ENCODE measurements at places on chromosomes 16 and 17. TPM values are rescaled to one million over a fixed set of nuclear protein-coding genes. Genes with fewer than 3 reads are reported as not detected.

DNA sequence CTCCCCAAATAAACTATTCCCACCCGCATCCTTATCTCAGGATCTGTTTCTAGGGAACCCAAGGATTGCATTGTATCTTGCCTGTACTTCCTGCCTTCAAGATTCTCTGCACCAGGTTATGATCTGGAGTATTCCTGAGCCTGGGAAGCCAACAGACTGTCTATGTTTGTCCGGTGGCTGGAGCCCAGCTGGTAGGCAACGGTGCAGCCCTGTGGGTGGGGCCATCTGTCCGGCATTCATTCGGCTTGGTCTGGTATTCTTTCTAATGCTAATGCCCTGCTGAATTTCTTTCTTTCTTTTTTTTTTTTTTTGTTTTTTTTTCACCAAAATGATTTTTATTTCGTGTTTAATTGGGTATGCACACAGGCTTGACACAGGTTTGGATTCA, 20.7 kb upstream of the TVP23A start:
- no peak overlapping the region for H3K4me3 ChIP-seq
- H3K4me1 ChIP-seq = no peaks in the 10 kb centered on the region
- peaks cover 40% of the 10 kb centered on the region for H3K27me3 ChIP-seq
- no peak overlapping the region for H3K27ac ChIP-seq
- DNase-seq = no peak

- no peak overlapping the region for H3K27ac ChIP-seq
- no peak overlapping the region for H3K4me3 ChIP-seq
- no peak for DNase-seq
- H3K27me3 ChIP-seq = peaks cover 17% of the 10 kb centered on the region
- H3K36me3 ChIP-seq = no peaks in the 10 kb centered on the region
- no peaks in the 10 kb centered on the region for H3K4me1 ChIP-seq
Measured at GRCh38 chr17:79433379-79433778, 177.5 kb downstream of the RBFOX3 start.

- H3K27me3 ChIP-seq = no peaks in the 10 kb centered on the region
- peaks cover 22% of the 10 kb centered on the region for H3K4me1 ChIP-seq
- H3K27ac ChIP-seq = no peak overlapping the region
- no peaks in the 10 kb centered on the region for H3K36me3 ChIP-seq
- no peak for DNase-seq
- no peak overlapping the region for H3K4me3 ChIP-seq
Measured at GRCh38 chr16:65418435-65418834, 296.6 kb upstream of the CDH11 start.

GRCh38 chr17:57589151-57590034, 155.7 kb downstream of the CCDC182 start:
- no peak for DNase-seq
- H3K27ac ChIP-seq = no peak overlapping the region
- no peaks in the 10 kb centered on the region for H3K36me3 ChIP-seq

GRCh38 chr17:52030052-52030451, 128.5 kb downstream of the CA10 start:
- peaks cover 10% of the 10 kb centered on the region for H3K4me1 ChIP-seq
- H3K27me3 ChIP-seq = no peaks in the 10 kb centered on the region

GRCh38 chr17:74210191-74211140, 2.9 kb upstream of the TTYH2 start:
- H3K36me3 ChIP-seq = peaks cover 38% of the 10 kb centered on the region
- peak; percentile 74 for DNase-seq
- peak overlapping the region; percentile 39 for H3K27ac ChIP-seq
- no peak overlapping the region for H3K4me3 ChIP-seq
- peaks cover 32% of the 10 kb centered on the region for H3K4me1 ChIP-seq
- H3K27me3 ChIP-seq = no peaks in the 10 kb centered on the region

The CLDN7 gene
- total RNA-seq = 5.4 TPM

The HOXB1 gene
- not detected for total RNA-seq

All from GM23248 (cell line).